ENCODE measurements at places on chromosomes 5 and 9.

DNA sequence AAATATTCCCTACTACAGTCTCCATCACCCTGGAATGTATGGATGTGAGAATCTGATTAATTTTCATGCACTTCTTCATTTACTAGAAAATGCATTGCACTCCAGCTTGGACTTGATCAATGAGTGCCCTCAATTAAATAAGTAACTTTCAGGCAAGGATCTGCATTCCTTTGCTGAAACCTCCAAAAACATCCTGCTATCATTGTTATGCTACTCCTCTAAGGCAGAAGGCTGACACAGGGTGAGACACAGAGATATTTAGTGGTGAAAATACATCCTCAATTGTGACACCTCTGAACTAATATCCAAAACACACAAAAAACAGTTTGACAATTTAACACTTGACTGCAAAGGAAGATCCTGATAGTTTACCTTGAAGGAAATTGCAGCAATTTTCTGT is 57.9 kb upstream of the CDH12 start:
- no peak for DNase-seq

DNA sequence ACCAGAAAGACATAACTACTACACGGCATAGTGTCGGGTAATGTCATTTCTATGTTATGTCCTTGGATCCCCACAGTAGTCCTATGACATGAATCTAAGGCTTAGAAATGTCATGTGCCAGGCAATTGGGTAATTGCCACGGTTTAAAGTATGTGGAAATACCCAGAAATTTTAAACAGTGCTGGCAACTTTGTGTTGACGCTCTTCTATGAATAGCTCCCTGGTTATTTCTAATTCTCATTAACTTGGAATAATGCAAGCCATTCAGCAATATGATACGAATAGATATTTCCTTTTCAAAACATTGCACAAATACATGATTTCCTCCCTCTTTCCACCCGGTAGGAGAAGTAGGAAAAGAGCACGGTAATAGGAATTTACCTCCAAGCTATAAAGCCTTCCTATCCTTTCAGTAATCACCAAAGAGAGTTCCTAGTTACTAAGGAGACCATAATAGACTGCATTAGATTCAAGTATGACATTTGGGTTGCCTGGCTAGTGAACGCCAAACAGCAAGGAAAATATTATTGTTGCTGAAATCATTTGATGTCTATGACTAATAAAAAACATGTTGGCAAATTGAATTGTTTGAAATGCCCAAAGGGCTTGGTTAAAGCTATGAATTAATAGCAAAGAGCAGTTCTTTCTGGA is 168.4 kb downstream of the CCDC192 start:
- no peak for DNase-seq

GRCh38 chr9:89603767-89604665 is 796 bp upstream of the GADD45G start:
- peak; percentile 23 for DNase-seq

- DNase-seq, result no peak
These were observed 24.2 kb upstream of the CAMLG start for GRCh38 chr5:134714120-134714519.

DNA sequence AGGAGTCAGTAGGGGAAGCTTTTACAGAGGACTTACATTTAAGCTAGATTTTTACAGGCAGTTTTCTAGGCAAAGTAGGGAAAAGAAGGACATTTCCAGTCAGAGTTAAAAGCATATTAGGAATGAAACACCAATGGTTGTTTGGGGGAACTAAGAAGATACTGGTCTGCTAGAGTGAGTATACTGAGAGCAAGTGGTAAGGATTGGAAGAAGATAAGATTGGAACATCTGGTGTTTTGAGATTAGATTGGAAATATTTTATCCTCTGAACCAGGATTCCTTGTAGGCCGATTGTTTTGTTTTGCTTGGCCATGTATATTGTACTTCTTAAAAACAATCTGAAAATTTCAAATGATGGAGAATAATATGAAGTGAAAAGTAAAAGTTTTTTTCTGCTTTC is 7.7 kb downstream of the FBXO38 start:
- no peak for DNase-seq

GRCh38 chr5:180592176-180592575 is 877 bp upstream of the SCGB3A1 start:
- no peak for DNase-seq

DNA sequence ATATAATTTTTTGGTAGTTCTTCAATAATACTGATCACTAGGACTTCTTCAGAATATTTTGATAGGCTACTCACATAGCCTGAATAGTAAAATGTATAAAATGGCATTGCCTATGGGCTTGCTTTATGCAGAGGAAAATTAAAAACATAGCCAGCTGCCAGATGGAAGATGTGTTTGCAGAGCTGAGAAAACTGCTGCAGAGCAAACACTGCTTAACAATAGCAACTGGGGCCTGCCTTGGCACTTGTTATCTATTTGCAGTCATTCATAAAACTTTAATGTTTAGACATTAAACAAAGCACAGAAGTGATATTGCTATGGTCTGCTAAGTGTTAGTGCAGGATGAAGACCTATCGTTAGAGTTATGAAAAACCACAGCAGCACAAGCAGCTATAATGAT is 151.5 kb upstream of the SMC2 start:
- no peak for DNase-seq

GRCh38 chr5:107553117-107553555 is 117.6 kb downstream of the EFNA5 start:
- DNase-seq, result no peak
